ENCODE measurements at places on chromosomes 2 and 18.

- DNase-seq: no peak
Measured at GRCh38 chr2:61057562-61057961, 8.1 kb upstream of the SANBR start.

GRCh38 chr2:137983581-137983980 lies 19.3 kb downstream of the HNMT start:
- DNase-seq: no peak

GRCh38 chr2:178069551-178069950 lies 3.0 kb downstream of the PDE11A start:
- DNase-seq: no peak

DNA sequence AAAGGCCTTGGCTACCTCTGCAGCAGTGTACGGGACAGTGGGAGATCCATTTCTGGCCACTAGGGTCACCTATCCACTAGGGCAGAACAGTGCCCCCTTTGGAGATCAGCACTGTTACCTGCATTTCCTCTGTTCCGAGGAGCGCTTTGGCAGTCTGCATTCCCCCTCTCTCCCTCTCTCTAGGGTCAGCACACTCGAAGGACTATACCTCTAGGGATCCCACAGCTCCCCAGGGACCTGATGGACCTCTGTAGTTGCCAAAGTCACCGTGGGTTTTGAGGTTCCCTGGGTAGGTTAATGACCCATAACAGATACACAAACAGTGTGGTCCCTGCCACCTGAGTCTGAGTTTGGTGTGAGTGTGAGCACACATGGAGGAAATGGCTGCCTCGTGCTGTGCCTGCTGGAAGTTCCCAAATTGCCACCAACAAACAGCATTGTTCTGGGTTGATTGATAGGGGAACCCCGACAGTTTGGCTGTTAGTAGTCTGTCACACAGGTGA lies 99.8 kb upstream of the VWC2L start:
- no peak for DNase-seq

GRCh38 chr2:14232217-14232616 lies 400.3 kb upstream of the LRATD1 start:
- no peak for DNase-seq

DNA sequence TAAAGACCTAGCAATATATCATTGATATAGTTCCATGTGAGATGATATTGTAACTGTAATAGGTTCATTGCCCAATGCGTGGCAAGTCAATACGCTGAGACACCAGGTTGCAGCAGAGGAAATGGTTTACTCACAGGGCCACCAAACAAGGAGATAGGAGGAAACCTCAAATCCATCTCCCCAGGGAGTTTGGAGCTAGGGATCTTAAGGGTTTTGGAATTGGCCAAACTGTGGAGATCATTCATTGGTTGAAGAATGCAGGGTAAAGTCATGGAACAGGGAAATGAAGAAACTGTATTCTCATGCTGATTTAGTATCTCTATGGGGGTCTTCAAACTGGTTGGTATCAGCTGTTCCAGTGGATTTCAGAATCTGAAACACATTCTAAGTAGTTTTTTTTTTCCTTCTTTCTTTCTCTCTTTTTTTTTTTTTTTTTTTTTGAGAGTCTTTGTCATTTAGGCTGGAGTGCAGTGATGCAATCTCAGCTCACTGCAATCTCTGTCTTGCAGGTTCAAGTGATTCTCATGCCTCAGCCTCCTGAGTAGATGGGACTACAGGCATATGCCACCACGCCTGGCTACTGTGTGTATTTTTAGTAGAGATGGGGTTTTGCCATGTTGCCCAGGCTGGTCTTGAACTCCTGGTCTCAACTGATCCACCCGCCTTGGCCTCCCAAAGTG lies 30.7 kb upstream of the PPM1B start:
- DNase-seq: no peak

DNA sequence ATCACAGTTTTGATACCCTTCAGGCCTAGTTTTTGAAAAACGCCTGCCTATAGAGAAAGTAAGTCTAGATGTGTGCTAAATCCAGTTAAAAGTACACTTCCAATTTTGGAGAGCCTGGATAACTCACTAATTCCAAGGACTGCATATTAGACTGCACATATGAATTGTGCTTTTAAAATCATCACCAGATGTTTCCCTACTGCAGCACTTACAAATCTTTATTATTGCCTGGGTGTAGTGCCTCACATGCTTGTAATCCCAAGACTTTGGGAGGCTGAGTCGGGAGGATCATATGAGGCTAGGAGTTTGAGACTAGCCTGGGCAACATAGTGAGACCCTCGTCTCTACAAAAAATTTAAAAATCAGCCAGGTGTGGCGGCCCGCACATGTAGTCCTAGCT lies 35.9 kb upstream of the HTR2B start:
- DNase-seq: no peak

Data from activated T-helper 9 cell treated with anti-CD3 and anti-CD28 coated beads, Interleukin-2, amount 50 U/mL, for 16 hours (primary cell).